T1000 (cell line): ENCODE measurements at places on chromosomes 1 and 21.

DNA sequence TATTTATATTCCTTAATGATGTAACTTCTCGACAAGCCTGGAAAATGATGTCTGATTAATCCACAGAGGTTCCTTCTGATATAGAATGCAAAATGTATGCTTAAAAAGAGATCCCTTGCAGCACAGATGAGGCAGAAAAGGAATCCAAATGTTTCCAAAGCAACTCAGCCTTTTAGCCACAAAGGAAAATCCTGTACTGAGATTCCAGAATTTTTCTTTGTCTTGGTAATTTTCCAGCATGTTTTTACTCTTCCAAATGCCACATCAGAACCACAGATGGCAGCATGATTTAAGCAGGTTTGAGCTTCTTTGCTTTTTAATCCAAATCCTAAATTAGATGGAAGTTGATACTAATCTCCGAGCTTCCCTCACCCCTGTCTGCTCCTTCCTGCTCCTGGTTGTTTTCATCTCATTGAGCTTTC lies 176.4 kb upstream of the PALMD start:
- DNase-seq: no peak

DNA sequence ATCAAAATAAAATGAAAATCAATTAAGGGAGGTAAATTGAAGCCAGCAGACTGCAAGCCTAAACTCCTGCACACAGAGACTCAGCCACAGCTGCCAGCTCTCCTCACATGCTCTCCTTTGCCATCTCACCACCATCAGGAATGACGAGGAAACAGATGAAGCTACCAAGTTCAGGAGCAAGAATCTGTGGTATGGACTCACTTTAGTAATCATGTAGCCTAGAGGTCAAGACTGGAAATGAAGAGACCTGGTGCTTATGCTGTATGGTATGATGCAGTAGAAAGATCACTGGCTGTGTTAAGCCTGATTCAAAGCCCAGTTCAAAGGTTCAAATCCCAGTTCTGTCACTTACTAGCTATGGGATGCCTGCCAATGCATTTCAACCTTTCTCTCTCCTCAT lies 78.9 kb upstream of the CAMK1G start:
- no peak for DNase-seq

GRCh38 chr1:39632323-39632681 lies 7.1 kb downstream of the HEYL start:
- no peak for DNase-seq

GRCh38 chr21:15023776-15024175 lies 41.0 kb downstream of the NRIP1 start:
- no peak for DNase-seq

- DNase-seq: no peak
Observed at GRCh38 chr1:221839321-221839720, 97.4 kb upstream of the DUSP10 start.
